Stimulated activated CD4-positive, alpha-beta T cell treated with anti-CD3 and anti-CD28 coated beads, Interleukin-15, amount 100 ng/mL, for 24 hours (primary cell): ENCODE measurements at places on chromosomes 7 and 10.

DNA sequence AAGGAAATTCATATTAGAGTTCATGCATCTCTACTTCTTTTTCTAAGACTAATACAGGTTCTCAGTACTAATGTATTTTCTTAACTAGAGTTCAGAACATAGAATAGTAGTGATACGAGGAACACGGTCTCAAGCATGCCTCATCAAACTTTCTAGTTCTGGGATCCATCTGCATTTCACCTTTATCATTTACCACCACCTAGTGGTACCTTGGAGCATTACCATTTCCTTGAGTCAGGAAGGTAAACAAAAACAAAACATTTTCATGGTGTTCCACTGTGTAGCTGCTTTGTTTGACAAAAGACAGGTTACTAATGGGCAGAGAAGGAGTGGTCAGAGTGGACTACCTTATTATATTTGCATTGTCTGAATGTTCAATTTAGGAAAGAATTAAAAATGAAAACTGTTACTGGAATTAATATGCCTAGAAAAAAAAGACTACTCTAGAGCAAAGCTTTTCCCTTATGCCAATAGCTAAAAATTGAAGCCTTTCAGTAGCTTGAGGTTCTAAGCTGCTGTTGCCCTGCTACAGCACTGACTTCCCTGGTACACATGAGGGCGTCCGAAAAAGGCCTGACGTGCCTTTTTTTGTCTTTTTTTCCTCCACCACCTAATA lies 44.5 kb downstream of the STARD3NL start:
- DNase-seq = no peak

DNA sequence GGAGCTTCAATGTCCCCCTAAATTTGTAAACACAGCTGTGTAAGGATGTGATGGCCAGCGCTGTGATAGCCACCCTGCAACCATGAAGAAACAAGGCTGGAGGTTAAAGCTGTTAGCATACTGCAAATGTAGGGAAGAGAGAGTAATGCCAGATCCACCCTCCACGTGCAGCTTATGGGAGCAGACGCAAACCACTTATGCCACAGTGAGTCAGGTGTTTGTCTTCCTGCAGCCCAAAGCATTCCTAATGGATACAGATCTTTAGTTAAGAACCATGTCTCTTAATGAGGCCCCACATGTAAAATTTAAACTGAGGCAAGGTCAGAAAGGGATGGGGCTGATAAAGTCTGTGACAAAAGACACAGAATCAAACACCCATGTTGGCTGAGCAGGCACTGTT lies 13.6 kb upstream of the MYL7 start:
- DNase-seq = no peak

- no peak for DNase-seq
Observed at GRCh38 chr7:157522189-157522588, 185.4 kb downstream of the DNAJB6 start.

DNA sequence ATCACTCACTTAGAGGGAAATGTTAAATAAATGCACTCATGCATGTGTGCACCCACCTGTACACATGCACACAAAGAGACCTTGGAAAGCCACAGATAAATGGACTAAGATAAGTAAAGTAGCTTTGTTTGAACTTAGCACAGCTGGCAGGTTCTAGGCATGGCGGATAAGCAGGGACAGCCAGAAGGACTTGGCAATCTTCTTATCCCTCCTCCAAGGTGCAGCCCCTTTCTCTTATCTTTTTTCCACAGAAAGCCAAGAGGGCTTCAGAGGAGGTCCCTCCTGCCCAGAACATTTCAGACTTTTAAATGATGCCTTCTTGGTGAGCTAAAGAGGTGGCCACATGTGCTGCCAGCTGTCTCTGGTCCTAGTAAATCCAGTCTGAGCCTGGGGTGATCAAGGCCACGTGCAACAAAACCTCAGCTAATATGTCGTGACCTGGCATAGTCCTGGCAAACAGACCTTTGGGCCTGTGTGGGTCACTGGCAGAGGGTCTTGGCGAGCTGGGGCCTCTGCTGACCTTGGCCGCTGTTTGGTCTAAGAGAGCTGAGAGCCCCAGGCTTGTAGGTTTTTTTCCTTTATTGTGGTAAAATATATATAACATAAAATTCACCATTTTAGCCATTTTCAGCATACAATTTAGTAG lies 43.2 kb upstream of the SLC35B4 start:
- no peak for DNase-seq

DNA sequence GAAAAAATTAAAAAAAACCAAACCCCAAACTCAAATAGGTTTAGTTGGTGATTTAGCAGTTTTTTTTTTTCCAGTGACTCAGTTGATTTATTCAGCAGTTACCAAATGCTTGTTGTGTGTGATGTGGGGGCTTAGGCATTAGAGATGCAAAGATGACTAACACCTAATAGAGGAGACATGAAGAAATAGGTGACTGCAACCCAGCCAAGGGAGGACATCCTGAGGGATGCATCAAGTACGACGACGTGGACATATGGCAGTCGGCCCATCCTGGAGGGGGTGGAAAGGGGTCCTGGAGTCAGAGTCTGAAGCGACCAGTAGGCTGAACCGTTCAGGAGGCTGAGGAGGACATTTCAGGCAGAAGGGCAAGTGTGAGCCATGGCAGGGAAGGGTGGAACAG lies 35.5 kb downstream of the LRMDA start:
- no peak for DNase-seq
